ENCODE measurements at places on chromosomes 7 and 10.

DNA sequence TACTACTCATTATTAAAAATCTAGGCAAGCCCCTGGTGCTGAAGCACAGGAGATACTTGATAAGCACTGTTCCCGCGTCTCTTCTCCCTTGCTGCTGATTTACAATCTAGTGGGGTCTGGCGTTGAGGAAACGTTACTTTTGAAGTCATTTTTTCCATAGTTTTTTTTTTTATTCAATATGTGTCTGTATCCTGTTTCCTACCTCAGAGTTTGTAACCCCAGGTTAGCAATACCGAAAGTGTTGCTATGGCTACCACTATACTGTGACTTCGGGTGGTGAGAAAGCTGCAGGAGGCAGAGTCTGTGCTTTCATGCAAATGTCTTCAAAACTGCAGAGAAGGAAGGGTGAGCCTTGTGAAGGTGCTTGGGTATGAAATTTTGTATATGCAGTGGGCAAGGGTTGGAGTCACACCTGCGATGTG lies 458.8 kb upstream of the GHITM start:
- DNase-seq, result no peak

DNA sequence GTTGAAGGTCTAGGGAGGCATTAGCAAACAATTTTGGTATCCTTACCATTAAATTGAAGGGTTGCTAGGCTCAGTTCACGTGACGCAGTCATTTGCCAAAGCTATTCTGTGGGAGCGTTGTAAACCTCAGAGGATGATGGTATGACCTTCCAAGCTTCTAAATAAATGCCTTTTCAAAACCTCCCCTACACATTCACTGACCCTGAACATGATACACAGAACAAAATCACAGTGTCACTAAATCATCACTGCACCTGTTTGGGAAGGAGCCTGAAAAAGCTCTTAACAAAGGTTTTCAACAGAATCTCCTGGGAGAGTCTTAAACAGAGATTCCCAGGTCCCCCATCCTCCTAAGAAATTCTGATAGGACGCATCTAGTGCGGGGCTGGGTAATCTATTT lies 13.2 kb upstream of the CCDC172 start:
- no peak for DNase-seq

- DNase-seq, result no peak
These were observed 16.1 kb upstream of the SYPL1 start for GRCh38 chr7:106127984-106128780.

- DNase-seq, result no peak
These were observed 127.7 kb downstream of the JAZF1 start for GRCh38 chr7:28052933-28053332.

GRCh38 chr7:158476331-158476932 lies 111.2 kb downstream of the PTPRN2 start:
- DNase-seq, result no peak

- DNase-seq, result no peak
These were observed 31.7 kb downstream of the PAPOLB start for GRCh38 chr7:4830176-4830575.

DNA sequence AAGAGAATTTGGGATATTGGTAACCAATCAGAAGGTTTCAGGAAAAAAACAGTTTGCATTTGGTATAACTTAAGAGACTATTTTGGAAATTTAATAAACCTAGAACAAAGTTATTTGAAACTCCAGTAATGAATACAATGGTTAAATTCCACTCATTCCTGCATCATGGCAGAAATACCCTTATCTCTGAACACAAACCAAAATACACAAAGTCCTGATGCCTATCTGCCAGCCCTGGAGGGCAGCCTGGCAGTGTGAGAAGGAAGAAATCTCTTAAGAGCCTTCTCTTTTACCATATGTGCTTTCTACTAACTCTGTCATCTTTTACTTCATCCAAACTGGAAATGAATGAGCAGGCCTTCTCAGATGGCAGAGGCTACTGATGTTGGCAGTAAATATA lies 147.1 kb upstream of the LYZL1 start:
- peak; percentile 54 for DNase-seq

DNA sequence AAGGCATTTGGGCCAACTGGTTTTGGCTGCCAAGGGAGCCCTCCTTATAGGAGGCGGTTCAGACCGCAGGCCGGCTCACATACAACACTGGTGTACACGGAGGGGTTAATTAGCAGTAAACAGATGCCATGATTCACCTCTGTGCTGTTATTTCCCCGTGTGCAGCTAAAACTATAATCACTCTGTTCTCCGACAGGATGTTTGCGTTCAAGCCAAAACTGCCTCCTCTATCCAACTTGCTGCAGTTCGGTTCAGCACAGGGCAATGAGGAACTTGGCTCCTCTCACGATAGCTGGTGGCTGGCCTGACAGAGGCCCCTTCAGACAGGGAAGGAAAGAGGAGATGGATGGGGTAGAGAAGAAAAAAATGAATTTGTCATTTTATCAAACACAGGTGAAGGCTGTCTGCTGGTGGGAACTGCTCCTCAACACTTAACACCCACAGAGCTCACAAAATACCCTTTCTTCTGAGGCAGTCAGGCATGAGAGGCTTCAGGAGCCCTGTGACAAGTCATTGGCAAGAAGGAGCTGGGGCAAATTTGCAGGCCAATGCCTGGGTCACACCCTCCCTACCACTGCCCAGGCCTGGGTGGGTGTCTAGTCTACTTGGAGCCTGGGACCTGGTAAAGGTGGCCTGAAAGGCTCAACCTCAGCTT lies 24.0 kb downstream of the KCNMA1 start:
- no peak for DNase-seq

GRCh38 chr10:60990663-60991062 lies 46.7 kb upstream of the RHOBTB1 start:
- DNase-seq, result no peak

DNA sequence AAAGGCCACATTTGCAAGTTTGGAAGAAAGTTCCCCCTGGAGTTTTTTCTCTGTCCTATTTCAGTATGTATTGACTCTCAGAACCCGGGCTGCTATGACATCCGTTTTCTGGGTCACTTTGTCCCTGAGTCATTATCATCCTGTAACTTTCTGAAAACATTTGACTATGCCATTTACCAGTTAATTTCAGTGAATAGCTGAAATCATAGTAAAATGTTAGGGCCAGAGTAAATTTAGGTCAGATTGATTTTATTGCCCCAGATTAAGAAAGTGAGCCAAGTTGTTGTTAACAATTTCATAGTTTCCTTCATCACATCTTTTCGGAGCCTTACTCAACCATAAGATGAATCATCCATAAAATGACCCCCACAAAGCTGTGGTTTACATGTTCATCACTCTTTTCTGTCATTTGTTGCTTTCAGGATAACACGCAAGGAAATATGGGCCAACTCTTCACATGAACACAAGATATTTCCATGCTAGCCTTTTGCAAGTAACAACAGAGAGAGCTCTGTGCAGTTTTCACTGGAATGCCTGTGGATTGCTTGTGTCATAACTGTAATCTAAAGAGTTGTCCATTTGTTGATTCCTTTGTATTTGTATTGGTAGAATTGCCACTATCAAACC lies 3.9 kb upstream of the MACC1 start:
- DNase-seq, result no peak

GRCh38 chr7:38855867-38856266 lies 53.1 kb downstream of the VPS41 start:
- DNase-seq, result no peak

DNA sequence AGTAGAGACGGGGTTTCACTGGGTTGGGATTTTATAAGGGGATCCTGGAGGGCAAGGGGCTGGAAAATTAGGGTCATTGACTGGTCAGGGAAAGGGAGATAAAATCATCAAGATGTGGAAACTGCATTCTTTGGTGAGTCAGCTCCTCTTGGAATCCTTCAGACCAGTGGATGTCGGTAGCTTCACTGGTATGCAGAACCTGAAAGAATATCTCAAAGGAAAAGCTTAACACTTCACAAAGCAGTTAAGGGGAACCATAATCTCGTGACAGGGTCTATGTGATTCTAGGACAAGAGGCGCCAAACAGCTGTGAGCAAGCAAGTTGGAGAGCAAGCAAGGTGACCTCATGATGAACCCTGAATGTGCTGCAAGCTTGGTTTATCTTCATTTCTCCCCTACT lies 634.7 kb upstream of the AUTS2 start:
- DNase-seq, result no peak

DNA sequence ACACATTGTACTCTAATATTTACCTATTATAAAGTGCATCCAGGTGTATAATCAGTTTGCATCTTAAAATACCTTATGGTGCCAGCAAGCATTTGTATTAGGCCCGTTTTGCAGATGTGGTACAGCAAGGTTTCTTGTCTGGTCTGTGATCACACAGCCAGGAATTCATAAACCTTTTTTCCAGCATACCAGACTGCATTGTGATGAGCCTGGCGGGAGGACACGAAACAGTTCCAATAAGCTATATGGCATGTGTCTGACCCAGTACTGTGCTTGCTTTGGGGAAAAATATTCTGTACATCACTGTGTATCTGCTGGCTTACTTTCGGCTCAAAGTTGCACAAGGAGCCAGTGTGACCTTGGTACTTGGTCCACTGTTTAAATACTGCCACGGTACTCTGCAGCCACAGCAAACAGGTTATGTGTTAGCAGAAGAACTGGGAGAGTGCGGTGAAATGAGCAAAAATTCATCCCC lies 36.3 kb downstream of the CHN2 start:
- DNase-seq, result no peak

GRCh38 chr10:76282061-76283025 lies 850.9 kb downstream of the LRMDA start:
- no peak for DNase-seq

DNA sequence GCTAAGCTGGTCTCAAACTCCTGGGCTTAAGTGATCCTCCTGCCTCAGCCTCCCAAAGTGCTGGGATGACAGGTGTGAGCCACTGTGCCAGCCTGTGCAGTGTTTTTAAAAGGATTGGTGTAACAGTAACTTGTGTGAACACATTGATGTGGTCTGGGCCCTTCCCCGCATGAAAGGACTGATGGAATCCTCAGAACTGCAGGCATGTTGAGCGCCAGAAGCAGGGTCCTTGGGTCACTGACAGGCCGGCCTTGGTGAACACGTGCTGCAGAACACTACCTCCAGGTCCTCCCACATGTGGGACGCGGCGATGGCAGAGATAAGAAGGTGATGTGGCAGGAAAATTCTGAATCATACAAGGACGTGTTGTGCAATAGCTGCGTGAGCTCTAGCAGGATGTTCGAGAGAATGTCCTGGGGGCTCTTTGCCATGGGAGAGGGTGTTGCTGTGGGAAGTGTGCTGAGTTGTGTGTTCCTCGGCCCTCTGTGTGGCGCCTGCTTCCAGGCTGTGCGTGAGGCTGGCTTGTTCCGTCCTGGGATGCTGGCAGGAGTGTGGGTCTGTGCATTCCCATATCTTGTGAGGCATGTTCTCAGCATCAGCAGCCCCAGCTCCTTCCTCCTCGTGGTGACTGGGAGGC lies 68.2 kb downstream of the DNAJB6 start:
- no peak for DNase-seq

GRCh38 chr10:70596110-70596798 lies 6.3 kb downstream of the PRF1 start:
- DNase-seq, result no peak

DNA sequence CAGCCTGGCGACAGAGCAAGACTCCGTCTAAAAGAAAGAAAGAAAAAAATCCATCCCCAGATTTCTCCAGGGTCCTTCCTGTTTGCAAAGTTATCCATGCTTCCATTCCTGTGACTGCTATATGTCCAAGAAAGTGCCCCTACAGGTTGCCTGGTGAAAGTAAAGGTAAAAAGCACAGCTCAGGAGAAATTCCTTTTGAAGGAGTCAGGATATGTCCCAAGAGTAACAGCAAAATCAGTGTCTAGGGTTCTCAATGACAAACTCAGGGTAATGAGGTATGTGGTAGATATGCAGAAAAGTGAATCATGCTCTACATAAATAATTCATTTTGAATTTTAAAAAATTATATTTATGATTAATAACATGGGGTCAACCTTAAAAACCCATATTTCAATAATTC lies 91.5 kb downstream of the CTTNBP2 start:
- no peak for DNase-seq

- DNase-seq, result no peak
These were observed 20.7 kb downstream of the MTURN start for GRCh38 chr7:30155481-30155880.

DNA sequence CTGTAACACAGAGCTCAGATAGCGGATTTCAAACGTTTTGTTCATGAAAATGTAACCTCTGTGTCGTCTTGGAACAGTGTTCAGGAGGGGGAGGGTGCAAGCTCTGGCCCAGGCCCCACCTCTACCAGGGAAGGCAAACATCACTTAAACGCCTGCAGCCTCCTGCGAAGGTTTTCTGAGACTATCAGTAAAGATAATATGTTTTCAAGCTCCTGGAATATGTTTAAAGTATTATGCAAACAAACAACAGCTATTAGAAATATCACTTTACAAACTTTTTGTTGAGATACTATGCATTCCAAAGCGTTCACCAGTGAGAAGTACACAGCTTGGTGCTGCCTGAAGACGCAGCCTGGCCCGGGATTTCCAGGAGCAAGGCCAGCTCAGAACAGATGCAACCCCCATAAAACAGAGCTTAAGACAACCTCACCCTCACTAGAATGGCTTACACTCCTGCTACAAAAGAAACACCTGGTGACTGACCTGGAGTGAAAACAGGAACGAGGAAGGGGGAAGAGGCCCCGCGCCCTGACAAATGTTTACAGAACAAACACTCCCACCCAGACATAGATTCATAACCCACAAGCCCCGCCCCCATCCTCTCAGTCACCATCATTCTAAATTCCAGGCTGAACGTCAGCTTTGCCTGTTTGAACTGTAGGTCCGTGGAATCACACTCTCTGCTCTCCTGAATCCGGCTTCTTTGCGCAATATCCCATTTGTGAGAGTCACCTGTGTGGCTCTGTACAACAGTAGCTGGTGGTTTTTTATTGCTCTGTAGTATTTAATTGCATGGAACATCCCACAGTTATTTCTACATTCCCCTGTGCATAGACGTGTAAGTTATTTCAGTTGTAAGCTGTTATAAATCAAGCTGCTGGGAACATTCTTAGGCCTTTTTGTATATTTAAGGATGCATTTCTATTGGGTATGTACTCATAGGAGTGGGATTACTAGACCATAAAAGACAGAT lies 155.0 kb downstream of the PTPRN2 start:
- DNase-seq, result no peak

All from HS-27A (cell line).